ENCODE measurements at places on chromosomes 12 and 14.
A peak's percentile ranks its signal among the peaks of the same experiment; 100 is the strongest.

- no peak for DNase-seq
These were observed 49.8 kb downstream of the NTN4 start for GRCh38 chr12:95740751-95741150.

- no peak for DNase-seq
These were observed 318.6 kb upstream of the DIO3 start for GRCh38 chr14:101242442-101243385.

- DNase-seq = no peak
These were observed 30.0 kb upstream of the RFLNA start for GRCh38 chr12:124264879-124265278.

- DNase-seq = no peak
These were observed 100.7 kb upstream of the ATF7IP start for GRCh38 chr12:14264778-14265177.

- no peak for DNase-seq
These were observed 111.4 kb downstream of the STXBP6 start for GRCh38 chr14:24938593-24938992.

DNA sequence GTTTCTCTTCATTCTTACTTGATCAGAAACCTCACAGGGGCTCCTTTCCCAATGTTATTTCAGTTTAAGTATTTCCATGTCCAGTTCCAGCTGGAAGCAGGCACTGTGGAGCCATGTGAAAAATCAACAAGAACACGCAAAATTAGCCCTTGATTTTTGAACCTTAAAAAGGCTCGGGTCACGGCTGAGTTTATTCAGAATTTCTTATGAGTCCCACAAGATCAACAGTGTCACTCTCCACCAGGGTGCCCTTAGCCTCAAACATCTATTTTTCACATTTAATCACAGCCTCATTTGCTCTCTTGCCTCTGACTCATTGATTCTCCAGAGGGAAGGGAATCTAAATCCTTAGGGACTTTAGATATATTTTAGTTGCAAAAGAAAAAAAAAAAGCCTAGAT is 157.7 kb upstream of the AVPR1A start:
- DNase-seq = no peak

DNA sequence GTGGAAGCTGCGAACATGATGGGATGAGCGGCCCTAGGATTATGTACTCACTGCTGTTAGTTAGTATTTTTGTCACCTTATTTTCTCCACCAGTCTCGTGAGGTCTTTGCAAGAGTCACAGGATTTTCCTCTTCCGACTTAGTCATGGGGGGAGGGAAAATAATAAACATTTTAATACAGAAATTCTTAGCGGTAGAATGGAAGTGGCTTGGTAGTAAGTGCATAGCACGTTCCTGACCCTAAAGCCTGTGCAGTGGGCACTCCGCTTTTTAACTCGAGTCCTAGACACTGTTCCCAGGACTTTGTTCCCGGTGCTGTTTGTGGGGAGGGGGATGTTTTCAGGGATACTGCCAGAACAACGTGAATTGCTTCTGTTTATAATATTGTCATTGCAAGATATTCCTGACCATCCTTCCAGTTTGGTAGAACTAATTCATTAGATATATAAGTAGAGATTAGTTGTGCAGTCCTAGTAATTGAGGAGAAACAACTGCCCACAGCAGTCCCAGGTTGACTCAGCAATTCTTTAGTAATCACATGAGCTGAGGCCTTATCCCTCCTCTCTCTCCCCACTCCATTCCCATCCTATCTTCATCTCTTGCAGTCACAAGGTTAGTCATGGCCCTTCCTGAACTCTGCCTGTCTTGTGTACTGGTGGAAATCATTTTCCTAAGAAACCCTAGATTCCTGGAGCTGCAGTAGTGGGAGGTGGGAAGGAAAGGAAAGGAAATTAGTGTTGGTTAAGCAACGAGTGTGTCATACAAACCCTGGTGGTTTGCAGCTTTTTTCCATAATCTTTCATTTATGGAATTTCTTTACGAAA is 799 bp downstream of the SLC38A6 start:
- DNase-seq = no peak

DNA sequence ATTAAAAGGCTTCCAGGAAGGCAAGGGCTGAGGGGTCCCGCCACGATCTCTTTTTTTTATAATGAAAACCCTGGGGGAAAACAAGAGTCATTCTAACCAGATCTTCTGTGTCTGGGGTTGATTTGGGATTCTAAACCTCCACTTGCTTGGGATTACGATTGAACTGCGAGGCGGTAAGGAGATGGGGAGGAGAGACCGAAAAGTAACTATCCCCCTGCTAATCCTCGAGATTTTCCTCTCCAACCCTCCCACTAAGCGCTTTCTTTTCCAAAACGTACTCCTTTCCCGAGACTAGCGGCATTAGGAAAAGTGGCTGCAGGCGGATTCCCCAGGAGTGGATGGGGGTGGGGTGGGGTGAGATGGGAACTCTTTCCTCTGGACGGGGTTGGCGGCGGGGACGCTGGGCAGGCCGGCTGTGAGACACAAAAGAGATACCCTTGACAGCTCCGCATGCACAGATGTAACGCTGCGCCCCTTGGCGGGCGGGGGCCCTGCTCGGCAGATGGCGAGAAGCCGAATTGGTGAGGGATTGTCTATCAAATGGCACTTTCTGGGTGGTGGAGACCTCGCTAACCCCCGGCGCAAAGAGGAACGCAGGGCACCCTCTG is 830 bp upstream of the SRRM4 start:
- DNase-seq = no peak

DNA sequence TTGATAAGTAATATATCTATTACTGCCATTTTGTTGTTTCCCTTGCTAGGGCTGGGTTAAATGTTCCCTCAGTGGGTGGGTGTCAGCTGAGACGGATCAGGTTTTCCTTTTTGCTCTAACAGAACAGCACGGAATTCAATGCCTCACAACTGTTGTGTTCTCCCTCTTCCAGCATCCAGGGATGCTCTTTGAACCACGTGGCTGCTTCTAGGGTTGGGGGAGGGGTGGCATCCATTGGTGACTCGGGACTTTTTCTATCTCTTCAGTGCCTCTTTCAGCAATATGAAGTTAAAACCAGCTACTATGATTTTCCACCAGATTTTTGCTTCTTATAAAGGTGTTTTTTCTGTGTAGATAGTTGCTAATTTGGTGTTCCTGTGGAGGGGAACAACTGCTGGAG is 884.9 kb upstream of the FOXG1 start:
- no peak for DNase-seq

- DNase-seq = no peak
These were observed 73.6 kb downstream of the SRGAP1 start for GRCh38 chr12:63917864-63918799.

DNA sequence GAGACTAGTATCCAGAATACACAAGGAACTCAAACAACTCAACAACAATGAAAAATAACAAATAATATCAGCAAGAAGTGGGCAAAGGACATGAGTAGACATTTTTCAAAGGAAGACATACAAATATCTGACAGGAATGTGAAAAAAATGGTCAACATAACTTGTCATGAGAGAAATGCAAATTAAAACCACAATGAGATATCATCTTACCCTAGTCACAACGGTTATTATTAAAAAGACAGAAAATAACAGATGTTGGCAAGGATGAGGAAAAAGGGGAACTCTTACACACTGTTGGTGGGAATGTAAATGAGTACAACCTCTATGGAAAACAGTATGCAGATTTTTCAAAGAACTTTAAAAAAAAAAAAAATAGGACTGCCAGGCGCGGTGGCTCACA is 20.4 kb downstream of the VWF start:
- no peak for DNase-seq

DNA sequence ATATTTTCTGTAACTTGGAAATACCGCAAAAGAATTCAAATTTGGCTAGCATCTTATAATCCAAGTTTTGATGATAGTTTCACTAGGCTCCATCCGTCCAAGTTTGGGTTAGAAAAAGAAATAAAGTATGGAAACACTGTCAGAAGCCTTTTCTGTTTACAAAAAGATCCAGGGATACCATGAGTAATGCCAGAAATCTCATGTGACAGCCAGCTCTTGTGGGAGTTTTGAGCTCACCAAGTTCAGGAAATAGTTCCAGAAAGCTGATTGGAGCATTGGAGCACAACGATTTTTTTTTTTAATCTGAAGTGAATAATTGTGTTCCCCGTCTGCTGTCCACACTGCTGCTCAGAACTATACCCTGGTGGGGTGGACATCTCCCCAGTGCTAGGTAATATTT is 229.7 kb upstream of the NPAS3 start:
- DNase-seq = no peak

DNA sequence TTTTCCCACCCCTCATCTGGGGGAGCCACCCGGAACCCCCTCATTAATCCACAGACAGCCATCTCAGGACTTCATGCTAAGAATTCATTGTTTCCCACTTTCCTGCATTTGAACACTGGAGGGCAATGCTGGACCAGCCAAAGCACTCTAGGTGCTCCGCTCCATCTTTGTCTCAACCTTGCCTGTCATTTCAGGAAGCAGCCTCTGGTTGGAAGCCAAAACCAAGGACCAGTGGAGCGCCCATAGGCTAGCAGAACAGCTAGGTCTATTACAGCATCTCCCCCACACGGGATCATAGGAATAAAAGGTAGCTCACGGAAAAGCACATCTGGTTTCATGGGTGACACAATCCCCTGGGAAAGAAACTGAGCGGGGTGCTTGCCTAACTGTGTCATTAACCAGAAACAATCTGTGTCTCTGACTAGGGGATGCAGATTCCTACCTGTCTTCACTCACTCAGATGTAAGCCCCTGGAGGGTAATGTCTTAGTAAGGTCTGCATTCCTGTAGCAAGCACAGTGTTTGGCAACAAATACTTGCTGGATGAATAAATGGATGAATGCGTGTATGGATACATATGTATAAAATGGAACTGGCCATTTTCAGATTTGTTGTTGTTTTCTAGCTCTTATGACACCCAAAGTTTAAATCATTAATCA is 197.0 kb downstream of the DAD1 start:
- no peak for DNase-seq

GRCh38 chr12:62995097-62995496 is 60.1 kb upstream of the PPM1H start:
- no peak for DNase-seq

GRCh38 chr14:63229330-63230059 is 25.3 kb downstream of the RHOJ start:
- DNase-seq = no peak

- DNase-seq = no peak
These were observed 817 bp upstream of the KRT4 start for GRCh38 chr12:52814710-52815155.

- DNase-seq = no peak
These were observed 272 bp downstream of the HECTD1 start for GRCh38 chr14:31207287-31207754.

- DNase-seq = no peak
These were observed 319.1 kb downstream of the ZFP36L1 start for GRCh38 chr14:68473794-68474193.

DNA sequence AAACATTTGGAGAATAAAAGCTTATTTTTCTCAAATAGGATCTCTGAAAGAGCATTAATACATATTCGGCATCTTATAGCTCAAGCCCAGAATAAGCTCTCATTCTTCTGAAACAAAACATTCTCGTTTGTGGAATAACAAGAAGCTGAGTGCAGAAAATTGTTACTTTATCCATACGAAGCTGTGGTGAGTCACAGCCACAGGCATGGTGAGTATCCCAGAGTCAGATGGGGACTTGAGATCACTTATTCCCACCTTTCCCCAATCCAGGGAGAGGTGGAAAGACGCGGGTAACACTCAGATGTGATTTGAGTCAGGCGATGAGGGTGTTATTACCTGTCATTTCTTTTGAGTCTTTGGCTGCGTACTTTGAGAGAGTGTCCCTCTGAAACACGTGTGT is 214.6 kb upstream of the TMEM132C start:
- no peak for DNase-seq

DNA sequence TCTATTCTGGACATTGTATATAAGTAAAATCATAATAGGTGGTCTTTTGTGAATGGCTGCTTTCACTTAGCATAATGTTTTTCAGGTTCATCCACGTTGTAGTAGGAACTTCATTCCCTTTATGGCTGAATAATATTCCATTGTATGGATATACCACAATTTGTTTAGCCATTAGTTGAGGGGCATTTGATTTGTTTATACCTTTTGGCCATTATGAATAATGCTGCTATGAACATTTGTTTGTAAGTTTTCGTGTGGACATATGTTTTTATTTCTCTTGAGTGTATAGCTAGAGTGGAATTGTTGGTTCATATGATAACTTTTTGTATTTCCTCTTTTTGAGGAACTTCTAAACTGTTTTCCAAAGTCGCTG is 123.3 kb downstream of the TTLL5 start:
- no peak for DNase-seq

DNA sequence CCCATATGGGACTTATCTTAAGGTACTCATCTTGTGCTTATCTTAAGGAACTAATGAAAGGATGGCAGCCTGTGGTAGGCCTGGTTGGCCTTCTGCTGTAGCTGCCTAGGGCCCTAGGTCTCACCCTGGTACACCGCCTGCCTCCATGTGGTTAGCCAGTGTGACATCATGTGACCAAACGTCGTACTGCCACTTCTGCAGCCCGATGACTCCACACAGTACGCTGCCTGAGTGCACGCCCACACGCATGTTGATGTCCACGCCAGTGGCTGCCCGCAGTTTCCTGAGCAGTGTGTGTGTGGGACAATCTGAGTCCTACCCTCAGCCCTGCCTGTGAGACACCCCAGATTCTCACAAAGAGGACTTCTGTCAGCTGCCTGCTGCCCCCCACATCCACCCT is 5.1 kb downstream of the ADCY4 start:
- peak; percentile 60 for DNase-seq

GRCh38 chr12:102388469-102388868 is 91.9 kb downstream of the IGF1 start:
- DNase-seq = no peak

GRCh38 chr14:27916326-27916725 is 850.3 kb upstream of the FOXG1 start:
- no peak for DNase-seq

DNA sequence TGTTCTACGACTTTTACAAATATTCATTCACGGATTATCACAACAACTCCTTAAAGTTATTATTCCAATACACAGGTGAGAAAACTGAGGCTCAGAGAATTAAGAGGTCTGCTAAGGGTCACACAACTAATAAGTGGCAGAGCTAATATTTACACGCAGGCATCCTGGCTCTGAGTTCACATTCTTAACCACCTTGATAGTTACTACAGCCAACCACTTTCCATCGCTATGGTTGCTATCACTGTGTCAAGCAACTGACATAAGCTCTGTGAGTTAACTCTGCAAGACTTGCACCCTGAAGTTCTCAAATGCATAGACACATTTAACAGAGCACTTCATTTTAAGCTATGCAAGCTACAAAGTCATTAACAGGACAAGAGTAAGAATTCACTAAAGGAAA is 3.7 kb downstream of the GLT8D2 start:
- DNase-seq = no peak

GRCh38 chr14:22794551-22794951 is 20.7 kb downstream of the SLC7A7 start:
- DNase-seq = no peak

- no peak for DNase-seq
These were observed at the start of gene CCDC197 for GRCh38 chr14:93997082-93997481. Gene CCDC197, plus strand, starts transcription at chr14:93997301. Its CDS starts 831 bp downstream, at chr14:93998132.

DNA sequence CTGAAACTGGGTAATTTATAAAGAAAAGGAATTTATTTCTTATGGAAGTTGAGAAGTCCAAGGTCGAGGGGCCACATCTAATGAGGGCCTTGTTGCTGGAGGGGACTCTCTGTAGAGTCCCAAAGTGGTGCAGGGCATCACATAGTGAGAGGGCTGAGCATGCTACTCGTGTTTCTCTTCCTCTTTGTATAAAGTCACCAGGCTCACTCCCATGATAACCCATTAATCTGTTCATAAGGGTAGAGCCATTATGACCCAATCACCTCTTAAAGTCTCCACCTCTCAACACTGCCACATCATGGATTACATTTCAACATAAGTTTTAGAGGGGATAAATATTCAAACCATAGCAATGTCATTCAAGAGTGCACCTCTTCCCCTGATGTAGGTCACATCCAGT is 79.1 kb upstream of the ATP2B1 start:
- no peak for DNase-seq
